ENCODE measurements at places on chromosomes 2 and 18. TPM values are rescaled to one million over a fixed set of nuclear protein-coding genes. Genes with fewer than 3 reads are reported as not detected.
A peak's percentile ranks its signal among the peaks of the same experiment; 100 is the strongest.

DNA sequence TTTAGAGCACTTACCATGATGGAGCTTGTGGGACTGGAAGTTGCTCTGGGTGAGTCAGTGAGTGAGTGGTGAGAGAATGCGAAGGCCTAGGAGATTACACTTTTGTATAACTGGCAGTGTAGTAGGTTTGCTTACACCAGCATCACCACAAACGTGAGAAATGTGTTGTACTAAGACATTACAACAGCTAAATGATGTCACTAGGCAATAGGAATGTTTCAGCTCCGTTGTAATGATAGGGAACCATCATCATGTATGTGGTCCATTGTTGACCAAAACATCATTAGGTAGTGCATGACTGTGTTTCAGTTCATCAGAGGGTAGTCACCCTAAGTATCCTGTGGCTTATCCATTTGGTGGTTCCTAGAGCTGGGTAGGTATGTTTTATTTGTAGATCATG is 11.9 kb downstream of the ZNF407 start:
- DNase-seq = no peak

DNA sequence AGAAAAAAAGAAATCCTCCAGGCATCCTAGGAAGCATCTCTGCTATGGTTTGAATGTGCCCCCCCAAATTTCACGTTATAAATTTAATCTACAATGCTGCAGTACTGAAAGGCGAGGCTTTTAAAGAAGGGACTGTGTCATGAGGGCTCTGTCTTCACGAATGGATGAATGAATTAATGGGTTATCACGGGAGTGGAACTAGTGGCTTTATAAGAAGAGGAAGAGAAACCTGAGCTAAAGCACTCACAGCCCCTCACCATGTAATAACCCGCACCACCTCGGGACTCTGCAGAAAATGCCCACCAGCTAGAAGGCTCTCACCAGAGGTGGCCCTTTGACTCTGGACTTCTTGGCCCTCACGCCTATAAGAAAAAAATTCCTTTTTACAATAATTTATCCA is 27.6 kb downstream of the RNU4ATAC start:
- no peak for DNase-seq

The DNAJC5G gene
- total RNA-seq = not detected

The VWC2L gene
- 0.51 TPM for total RNA-seq

DNA sequence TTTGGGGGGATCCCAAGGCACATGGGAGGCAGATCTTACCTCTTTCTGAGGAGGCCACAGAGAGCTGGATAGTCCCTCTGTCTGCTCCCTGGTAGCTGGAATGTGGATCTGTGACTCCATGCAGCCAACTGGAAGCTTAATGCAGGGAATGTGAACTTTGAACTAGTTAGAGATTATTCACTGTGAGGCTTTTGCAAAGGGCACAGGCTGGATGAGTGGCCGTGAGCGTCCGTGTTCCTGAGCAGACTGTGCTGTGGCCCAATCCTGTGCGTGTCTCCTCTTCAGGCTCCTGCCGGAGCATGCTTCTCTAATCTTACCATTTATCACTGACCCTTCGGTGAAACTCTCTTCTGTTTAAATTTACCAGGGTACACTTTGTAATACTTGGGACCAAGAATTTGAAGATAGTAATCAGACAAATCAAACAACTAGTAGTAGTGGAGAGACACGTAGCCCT is 187.6 kb downstream of the PTPRM start:
- DNase-seq = no peak

GRCh38 chr2:54899576-54900200 is 150.6 kb downstream of the RTN4 start:
- no peak for DNase-seq

DNA sequence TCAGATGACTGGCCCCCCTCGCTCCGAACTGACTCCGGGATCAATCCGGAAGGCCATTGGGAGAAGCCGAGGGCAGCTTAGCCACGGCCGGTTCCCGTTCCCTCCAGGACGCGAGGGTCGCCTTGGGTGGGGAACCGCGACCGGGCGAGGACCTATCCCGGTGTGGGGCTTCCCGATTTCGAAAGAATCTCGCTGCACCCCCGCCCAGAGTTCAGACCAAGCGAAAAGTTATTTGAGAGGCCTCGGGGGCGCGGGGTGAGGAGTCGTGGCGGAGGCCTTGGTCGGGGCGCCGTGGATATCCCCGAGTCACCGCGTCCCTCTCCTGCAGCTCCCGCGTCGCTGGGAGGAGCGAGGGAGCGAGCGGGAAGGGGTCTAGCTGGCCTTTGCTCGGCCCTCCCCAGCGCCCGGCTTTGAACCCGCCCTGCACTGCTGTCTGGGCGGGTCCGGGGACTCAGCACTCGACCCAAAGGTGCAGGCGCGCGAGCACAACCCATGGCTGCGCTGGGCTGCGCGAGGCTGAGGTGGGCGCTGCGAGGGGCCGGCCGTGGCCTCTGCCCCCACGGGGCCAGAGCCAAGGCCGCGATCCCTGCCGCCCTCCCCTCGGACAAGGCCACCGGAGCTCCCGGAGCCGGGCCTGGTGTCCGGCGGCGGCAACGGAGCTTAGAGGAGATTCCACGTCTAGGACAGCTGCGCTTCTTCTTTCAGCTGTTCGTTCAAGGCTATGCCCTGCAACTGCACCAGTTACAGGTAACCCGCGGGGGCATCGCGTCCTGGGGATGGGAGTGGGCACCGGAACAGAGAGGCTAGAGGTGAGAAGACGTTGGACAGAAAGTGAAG is at the start of gene CYP27A1:
Gene CYP27A1, plus strand, starts transcription at position 457 of the 837 bp plus-strand sequence. Its CDS starts 36 bp downstream, at position 493.
- peak; percentile 78 for DNase-seq

GRCh38 chr2:223048519-223048918 is 3.5 kb upstream of the KCNE4 start:
- no peak for DNase-seq

The LHCGR gene
- total RNA-seq = not detected

DNA sequence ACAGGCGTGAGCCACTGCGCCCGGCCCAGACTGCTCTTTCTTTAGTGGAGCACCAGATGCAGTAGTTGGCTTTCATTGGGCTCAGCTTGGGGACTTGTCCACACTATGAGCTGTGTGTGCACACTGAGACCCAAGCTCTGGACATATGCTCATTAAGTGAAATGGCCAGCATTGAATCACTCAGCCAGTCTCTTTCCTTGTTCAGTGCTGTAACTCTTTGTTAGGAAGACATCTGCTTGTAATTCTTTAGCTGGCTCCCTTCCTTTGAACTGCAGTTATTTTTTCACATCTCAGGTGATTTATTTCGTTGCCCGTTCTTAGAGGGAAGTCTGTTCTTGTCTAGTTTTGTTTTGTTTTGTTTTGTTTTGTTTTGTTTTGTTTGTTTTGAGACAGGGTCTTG is 70.5 kb downstream of the CAB39 start:
- no peak for DNase-seq

DNA sequence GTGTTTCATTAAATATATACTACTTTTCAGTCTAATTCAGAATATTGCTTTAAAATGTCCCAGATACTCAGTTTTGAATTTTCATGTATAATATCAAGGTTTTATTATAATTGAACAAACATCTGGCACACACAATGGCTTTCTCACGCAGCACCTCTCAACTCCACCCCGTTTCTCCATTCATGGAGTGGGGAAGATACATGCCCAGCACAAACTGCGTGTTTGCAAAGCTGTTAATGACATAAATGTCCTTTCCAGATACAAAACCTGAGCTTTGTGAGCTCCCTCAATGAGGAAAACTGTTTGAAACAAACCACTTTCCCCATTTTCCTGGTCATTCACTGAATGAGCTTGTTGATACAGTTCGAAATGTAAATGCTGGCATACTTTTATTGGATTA is 150.3 kb upstream of the RASGRP3 start:
- DNase-seq = no peak

- DNase-seq = no peak
Measured at GRCh38 chr18:41644466-41644865, 310.6 kb upstream of the PIK3C3 start.

GRCh38 chr2:48332286-48332685 is 197.7 kb upstream of the STON1 start:
- no peak for DNase-seq

- DNase-seq = no peak
Measured at GRCh38 chr2:183409662-183410061, 285.4 kb downstream of the NUP35 start.

The GPBAR1 gene
- 0.24 TPM for total RNA-seq

GRCh38 chr18:3663870-3664512 is 214.0 kb downstream of the TGIF1 start:
- DNase-seq = no peak

GRCh38 chr18:53911200-53911599 is 313.3 kb downstream of the MBD2 start:
- DNase-seq = no peak

DNA sequence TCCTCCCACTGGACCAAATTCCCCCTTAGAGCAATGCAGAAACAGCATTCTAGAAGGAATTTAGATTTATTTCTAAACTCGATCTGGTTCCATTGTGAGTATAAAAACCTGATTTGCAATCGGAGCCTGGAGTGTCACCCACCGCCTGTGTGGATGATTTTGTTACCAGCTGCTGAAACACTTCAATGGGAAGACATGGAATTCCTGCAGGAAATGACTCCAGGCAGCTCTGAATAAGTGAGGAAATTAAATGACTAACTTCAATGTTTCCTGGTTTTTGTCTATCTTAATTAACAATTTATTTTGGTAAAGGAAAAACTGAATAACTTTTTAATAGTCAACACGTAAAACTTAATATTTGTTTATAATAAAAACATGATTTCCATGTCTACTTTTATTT is 19.3 kb downstream of the CTAGE1 start:
- no peak for DNase-seq

- DNase-seq = no peak
Measured at GRCh38 chr2:3022841-3023372, 354.7 kb downstream of the EIPR1 start.

- no peak for DNase-seq
Measured at GRCh38 chr2:146677280-146677679, 1167.5 kb upstream of the ACVR2A start.

The TWIST2 gene
- 0.90 TPM for total RNA-seq

GRCh38 chr2:30691091-30691947 is 115.9 kb downstream of the CAPN13 start:
- no peak for DNase-seq

The SH3RF3 gene
- 17.5 TPM for total RNA-seq

The PLGLB1 gene
- total RNA-seq = 1.1 TPM

The C18orf54 gene
- total RNA-seq = 0.37 TPM

DNA sequence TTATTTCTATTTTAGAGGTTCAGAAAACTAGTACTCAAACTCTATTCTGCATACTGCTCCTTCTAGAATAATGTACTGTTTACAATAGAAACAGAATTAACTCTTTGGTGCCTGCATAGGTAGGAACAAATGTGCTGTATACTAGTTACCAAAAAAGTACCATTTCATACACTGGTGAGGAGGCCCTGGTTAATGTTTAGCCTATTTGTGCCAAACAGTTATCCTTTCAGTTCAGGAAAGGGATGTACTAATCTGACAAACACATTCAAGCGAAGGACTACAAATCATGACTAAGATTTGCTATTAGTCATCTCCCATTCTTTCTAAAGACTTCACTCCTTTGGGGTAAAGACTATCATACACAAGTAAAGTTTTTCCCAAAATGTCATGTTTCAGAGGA is 47.4 kb downstream of the EXOC6B start:
- no peak for DNase-seq

- DNase-seq = no peak
Measured at GRCh38 chr2:241985986-241986329, 116.4 kb downstream of the RTP5 start.

The SAG gene
- not detected for total RNA-seq

The OSBPL1A gene
- total RNA-seq = 63.5 TPM

DNA sequence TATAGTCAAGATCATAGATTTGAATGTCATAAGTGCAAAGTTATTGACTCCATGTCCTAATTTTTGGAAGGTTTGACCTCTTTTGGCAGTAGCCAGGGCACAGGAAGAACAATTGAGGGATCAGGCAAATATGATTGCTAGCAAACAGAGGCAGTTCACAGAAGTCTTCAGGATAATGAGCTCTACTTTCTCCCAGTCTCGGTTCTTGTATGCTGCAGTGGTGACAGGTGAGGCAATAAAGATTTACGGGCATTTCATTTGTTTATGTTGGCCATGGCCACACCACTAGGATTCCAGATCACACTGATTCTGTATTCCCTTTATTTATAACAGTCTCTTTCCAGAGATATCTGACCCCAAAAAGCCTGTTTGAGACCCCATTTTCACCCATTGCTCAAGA is 137.5 kb downstream of the UBR3 start:
- no peak for DNase-seq

GRCh38 chr2:3125001-3125760 is 252.4 kb downstream of the EIPR1 start:
- DNase-seq = no peak

GRCh38 chr2:47232738-47233415 is 77.8 kb upstream of the STPG4 start:
- no peak for DNase-seq

DNA sequence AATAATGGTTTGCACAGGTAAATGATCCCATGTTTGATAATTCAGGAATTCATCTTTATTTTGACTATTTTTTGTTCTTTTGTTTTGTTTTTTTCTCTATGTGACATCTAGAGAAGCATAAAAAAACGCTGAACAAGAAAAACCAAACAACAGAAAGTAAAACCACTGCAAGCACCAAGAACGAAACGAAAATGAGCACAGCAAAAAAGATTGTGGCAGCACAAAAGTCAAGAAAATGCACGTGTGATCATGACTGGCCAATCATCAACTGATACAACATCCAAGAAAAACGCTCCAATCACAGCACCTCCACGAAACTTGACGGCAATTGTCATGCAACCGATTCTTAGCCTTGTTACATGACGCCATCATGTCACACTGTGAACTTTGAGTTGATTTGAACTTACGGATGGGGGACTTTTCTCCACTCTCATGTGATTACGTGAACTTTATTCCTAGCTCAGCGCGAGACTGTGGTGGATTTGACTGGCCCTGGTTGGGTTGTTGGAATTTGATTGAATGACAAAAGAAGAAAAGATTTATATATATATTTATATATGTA is 318.7 kb downstream of the CELF4 start:
- no peak for DNase-seq

- DNase-seq = no peak
Measured at GRCh38 chr2:45442026-45442425, 169.0 kb downstream of the SRBD1 start.

DNA sequence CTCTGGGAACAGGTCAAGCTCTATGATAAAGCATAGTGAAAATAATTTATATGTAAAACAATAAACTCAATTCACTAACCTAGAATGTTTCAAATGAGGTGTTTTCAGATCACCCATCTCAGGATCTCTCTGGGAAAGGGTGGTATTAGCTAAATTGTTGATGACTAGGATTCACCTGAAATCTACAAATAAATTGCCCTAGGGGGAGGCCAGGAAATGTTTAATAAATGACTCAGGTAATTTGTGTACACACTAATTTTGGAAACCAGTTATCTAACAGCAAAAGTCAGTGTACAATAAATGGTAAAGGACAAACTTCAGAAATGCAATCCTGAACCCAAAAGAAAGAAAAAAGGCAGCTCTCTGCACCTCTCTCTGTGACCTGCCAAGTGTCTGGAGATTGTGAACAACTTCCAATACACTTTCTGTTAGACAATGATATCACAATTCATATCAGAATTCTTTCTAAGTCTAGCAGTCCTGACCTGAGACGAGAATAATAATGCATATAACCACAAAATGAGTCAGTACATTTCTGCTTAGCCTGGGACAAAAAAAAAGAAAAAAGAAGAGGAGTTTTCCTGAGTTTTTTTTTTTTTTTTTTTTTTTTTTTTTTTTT is 760.0 kb downstream of the EPHA4 start:
- DNase-seq = no peak
